ENCODE measurements at places on chromosomes 11 and 22.

- DNase-seq = no peak
Measured at GRCh38 chr11:57339328-57339727, 1.2 kb downstream of the P2RX3 start.

DNA sequence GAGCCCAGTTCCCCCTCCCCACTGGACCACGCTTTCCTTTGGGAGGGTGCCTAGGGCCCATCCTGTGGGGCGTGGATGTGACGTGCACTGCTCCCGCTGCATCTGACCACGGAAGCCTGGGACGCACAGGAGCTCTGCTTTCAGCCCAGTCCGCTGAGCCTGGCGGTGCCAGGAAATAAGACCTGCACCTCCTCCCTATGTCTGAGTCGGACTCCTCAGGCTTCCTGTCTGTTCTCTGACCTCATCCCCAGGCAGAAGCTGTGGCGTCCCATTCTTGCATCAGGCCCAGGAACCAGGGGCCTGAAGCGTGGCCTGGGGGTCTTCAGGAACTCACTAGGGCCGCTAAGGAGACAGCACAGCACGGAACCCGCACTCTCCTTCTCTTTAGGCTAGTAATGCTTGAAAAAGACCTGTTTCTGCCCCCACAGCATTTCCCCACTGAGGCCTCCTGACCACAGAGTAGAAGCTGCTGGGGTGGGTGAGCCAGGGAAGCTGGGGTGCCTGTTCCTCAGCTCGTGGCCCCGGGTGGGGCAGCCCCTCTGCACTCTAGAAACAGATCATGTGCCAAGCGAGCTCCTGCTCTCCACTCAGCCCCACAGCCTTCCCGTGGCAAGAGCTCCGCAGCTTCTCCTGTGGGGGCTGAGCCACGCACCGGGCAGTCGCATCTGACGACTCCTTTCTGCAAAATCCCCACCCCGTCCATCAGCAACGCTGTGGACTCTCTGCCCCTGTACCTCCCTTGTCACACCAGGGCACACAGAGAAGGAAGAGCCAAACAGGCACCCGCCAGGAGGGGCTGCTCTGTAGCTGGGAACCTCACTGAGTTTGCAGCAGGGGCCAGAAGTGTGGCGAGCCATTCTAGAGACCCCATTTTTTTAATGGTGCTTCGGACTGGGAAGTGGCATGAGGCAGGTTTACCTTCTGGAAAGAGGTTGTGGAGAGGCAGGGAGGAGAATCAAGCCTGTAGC is 22.6 kb downstream of the MOV10L1 start:
- no peak for DNase-seq

DNA sequence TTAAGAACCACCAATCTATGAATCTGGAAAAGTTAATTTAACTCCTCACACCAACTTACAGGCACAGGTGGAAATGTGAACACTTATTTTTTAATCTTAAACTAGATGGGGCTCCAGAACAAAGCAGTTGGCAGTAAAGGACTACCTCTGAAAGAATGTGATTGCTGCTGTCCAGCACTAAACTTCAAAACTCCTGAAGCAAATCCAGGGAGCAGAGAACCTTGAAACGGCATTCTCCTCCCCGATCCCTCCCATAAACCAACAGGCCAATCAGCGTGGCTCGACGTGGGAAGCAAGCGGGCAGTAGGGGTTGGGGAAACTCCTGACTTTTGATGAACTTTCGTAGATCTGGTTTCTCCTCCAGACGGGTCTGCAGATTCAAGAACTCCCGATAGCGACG is 5.0 kb downstream of the SNX19 start:
- DNase-seq = no peak

DNA sequence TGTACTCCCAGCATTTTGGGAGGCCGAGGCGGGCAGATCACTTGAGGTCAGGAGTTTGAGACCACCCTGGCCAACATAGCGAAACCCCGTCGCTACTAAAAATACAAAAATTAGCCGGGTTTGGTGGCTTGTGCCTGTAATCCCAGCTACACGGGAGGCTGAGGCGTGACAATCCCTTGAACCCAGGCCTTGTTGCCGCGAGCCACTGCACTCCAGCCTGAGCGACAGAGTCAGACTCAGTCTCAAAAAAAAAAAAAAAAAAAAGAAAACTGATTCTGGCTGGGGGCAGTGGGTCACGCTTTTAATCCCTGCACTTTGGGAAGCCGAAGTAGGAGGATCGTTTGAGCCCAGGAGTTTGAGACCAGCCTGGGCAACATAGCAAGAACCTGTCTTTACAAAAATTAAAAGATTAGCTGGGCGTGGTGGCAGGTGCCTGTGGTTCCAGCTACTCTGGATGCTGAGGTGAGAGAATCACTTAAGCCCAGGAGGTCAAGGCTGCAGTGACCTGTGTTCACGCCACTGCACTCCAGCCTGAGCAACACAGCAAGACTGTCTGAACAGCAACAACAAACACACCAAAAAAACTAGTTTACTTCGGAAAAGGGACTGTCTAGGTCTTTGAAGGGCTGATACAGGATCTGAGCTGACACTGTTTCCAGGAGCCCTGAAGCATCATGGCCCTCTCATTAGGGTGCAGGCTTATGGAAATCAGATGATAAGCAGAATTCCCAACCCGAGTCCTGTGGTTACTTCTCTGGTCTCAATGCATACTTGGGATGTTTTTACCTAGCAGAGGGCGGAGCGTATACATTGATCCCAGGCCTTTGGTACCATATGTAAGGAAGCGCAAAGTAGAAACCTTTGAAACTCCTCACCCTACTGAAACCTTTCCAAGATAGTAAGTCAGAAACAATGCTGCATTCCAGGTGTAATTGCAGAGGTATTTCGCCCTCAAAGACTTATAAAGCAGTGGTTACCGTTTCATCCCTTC is 1.8 kb upstream of the CHKB start:
- no peak for DNase-seq

- DNase-seq = no peak
Measured at GRCh38 chr22:20027966-20028854, 7.3 kb downstream of the TANGO2 start.

Measured in HS-27A (cell line).